Activated CD8-positive, alpha-beta memory T cell treated with anti-CD3 and anti-CD28 coated beads for 1 hour (primary cell): ENCODE measurements at places on chromosomes 12 and 14.

GRCh38 chr14:50345846-50346422, 33.8 kb downstream of the DMAC2L start:
- no peak for DNase-seq

DNA sequence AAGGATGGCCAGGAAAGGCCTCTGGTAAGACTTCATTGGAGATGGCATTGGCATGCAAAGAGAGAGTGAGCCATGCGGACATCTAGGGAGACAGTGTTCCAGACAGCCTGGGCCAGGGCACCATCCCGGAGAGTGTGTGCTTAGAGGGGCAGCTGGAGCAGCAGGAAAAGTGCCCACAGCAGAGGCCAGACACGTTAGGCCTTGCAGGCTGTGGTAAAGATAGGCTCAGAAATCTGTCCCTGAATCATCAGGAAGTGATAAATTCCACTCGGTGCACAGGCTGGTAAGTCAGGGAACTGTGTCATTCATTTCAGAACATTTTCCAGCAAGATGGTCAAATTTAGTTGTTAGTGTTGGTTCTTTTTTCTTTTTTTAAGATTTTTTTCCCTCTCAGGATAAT, 8.8 kb downstream of the GALNT16 start:
- no peak for DNase-seq

DNA sequence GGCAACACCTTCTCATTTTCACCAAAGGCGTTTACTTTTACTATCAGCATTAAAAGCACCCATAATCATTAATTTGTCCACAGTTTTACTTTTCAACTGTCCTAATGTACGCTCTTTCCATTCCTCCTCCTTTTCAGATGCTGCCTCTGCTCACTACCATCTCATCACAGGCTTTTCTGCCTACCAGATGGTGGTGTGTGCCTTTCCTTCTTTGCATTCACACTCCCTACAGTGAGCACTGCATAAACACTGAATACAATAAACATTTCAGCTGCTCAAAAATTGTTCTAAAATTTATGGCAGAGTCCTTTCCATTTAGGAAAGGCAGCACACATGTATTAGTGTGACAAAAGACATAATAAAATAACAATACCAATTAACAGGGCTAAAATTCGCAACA, 435.7 kb downstream of the GXYLT1 start:
- DNase-seq, result no peak

GRCh38 chr12:23756416-23756815, 193.1 kb downstream of the SOX5 start:
- no peak for DNase-seq

GRCh38 chr12:49876070-49876469, 27.6 kb downstream of the FAIM2 start:
- no peak for DNase-seq

- DNase-seq, result no peak
These were observed 48.5 kb downstream of the NTF3 start for GRCh38 chr12:5480218-5480937.

DNA sequence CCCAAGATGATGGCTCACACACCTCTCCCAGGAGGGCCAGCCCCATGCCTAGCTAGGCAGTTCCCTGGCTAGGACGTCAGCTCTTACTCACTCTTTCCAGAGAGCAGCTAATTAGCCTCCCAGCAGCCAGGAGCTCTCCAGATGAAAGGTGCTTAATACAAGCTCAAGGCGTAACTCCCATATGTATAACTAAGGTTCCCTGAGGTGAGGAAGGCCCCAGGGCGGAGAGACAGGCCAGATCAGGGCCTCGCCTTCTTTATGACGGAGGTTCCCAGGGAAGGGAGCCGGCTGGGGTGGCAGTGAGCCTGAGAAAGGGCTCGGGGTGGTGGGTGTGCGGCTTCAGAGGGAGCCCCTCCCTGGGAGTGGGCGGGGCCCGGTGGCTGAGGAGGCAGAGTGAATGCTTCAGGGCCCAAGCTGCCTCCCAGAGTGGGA, 26.4 kb upstream of the ZFP36L1 start:
- DNase-seq, result no peak

DNA sequence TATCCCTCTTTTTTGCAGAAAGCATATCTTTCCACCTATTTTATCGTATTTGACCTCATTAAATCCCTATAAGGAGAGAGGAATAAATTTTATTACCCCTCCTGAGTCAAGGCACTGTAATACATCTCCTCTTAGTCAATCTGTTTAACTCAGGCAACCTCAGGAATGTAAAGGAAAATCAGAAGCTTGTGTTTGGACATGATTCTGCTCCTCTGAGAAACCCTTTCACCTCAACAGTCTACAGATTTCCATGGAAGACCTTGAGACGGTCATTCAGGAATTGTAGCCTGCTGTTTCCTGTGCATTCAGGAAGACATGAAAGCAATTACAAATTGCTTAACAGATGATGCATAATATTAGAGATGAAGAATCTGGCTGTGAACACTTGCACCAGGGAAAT, 360.8 kb downstream of the PAWR start:
- no peak for DNase-seq
